ENCODE measurements at places on chromosomes 3 and 15. TPM values are rescaled to one million over a fixed set of nuclear protein-coding genes. Genes with fewer than 3 reads are reported as not detected.

DNA sequence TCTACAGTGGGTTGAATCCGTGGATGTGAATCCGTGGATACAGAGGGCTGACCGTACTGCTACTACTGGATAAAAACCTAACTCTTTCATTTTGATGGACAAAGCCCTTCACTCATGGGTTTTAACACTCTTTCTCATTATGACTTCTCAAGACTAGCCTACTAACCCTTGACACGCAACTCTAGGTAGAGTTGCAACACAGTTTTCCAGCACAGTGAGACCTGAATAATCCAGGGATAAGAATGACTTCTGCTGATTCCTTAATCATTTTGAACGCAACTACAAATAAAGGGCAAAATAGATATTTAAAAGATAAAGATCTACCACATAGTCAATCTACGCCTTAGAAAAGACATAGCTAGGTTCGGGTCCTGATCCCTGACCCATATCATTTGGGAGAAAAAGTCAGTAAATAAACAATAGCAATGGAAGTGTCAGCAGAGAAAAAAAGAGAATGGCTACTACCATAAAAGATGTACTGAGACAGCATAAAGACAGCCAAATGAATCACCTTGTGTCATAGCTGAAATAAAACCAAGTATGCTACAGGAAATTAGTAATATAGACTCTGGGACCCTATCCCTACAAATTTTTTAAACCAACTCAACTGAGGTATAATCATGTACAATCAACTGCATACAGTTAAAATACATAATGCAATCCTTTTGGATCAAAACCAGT is 87.6 kb downstream of the DPH6 start:
- DNase-seq: no peak

- DNase-seq: no peak
These were observed at the start of gene CNTN3 for GRCh38 chr3:74614107-74614967. CNTN3 (minus strand) TSS chr3:74614659; CDS start chr3:74521112, 93,547 bp downstream.

DNA sequence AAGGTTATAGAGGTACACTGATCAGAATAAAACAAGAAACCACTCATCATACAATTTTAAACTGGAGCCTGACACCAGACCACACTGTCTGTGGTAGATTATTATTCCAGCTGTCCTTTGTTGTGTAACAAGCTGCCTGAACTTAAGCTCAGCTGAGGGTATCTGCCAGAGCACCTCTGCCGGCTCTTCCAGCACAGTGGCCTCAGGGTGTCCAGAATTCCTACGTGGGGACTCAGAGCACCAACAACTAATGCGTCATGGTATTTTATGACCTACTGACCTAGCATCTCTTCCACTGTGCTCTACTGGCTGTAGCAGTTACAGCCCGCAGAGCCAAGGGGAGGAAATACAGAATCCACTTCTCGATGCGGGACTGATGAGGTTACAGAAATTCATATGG is 15.6 kb upstream of the RAF1 start:
- no peak for DNase-seq

MB21D2 gene
- total RNA-seq: 6.5 TPM

MKRN3 gene
- 0.91 TPM for total RNA-seq

MED12L gene
- 0.76 TPM for total RNA-seq
